Spleen (tissue), 13 donors: ENCODE measurements at places on chromosomes 3 and 15.

GRCh38 chr3:79257791-79258190 lies 510.0 kb downstream of the ROBO1 start:
- H3K36me3 ChIP-seq, result no peaks in the 10 kb centered on the region
- H3K27ac ChIP-seq, result no peak overlapping the region
- H3K4me3 ChIP-seq, result no peak overlapping the region
- DNase-seq, result no peak
- no peaks in the 10 kb centered on the region for H3K27me3 ChIP-seq
- no peaks in the 10 kb centered on the region for H3K4me1 ChIP-seq

DNA sequence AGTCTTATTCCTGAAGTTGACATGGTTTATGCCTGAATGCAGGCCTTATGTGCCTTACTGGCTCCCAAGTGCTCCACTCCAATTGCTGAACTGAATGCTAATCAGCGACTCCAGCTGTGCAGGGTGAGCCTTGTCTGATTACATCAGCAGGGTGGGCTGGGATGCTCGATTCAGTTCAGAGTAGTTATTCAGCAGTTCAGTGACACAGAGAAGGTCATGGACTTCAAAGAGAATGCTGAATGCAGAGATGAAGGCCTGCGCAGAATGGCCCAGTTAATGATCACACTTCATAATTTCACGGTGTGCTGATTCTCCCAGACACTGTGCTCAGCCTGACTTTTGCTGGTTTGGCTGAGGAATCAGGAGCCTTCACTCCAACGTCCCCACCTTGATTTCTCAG lies 63.6 kb downstream of the CLDN1 start:
- H3K36me3 ChIP-seq, result no peaks in the 10 kb centered on the region
- H3K4me3 ChIP-seq, result no peak overlapping the region
- no peak for DNase-seq
- no peaks in the 10 kb centered on the region for H3K4me1 ChIP-seq
- H3K27me3 ChIP-seq, result no peaks in the 10 kb centered on the region
- H3K27ac ChIP-seq, result no peak overlapping the region

GRCh38 chr3:19473971-19474580 lies 325.8 kb downstream of the KCNH8 start:
- H3K4me3 ChIP-seq, result no peak overlapping the region
- H3K27ac ChIP-seq, result no peak overlapping the region
- H3K36me3 ChIP-seq, result no peaks in the 10 kb centered on the region
- no peaks in the 10 kb centered on the region for H3K27me3 ChIP-seq

DNA sequence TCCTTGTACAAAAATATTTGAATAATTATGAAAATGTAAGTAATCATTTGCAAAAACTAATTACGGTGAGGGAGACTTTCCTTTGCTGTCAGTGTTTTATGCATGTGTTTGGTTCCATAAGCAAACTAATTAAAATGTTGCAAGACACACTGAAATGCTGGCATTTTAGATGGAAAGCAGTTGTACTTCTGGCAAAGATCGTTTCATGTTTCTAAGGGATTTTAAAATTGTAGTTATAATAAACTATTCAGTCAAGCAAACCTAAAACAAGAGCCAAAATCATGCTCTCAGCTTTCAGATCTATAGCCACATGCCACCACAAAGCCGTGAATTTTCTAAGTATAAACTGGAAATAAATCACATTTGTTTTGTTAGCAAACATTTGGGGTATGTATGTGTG lies 240.1 kb upstream of the ZNF385D start:
- H3K27ac ChIP-seq, result no peak overlapping the region
- DNase-seq, result no peak
- no peaks in the 10 kb centered on the region for H3K27me3 ChIP-seq
- no peaks in the 10 kb centered on the region for H3K36me3 ChIP-seq
- H3K4me1 ChIP-seq, result no peaks in the 10 kb centered on the region
